Panc1 (cell line): ENCODE measurements at places on chromosomes 5 and 9. TPM values are rescaled to one million over a fixed set of nuclear protein-coding genes. Genes with fewer than 3 reads are reported as not detected.

The NUP155 gene
- 58.5 TPM for total RNA-seq

The ZNF462 gene
- 34.8 TPM for total RNA-seq

The HINT2 gene
- 75.6 TPM for total RNA-seq

The SHC3 gene
- 1.7 TPM for total RNA-seq

The CTXN3 gene
- not detected for total RNA-seq

The CARTPT gene
- total RNA-seq: not detected

The RNF183 gene
- total RNA-seq: not detected

The TICAM2 gene
- 1.6 TPM for total RNA-seq

The PCDHB15 gene
- total RNA-seq: 0.15 TPM

The INSL6 gene
- total RNA-seq: not detected

The ITK gene
- 0.26 TPM for total RNA-seq

The FYB1 gene
- total RNA-seq: 0.46 TPM

The MYOZ3 gene
- 1.7 TPM for total RNA-seq

The TMEM232 gene
- 0.21 TPM for total RNA-seq

The PRR7 gene
- 39.2 TPM for total RNA-seq

The SELENOP gene
- total RNA-seq: 1.6 TPM

The LCN10 gene
- not detected for total RNA-seq

The PCDHGA2 gene
- total RNA-seq: 0.05 TPM

The ATP6V0E1 gene
- total RNA-seq: 332 TPM

The FBXW11 gene
- 111 TPM for total RNA-seq

The GABRA1 gene
- not detected for total RNA-seq

The PHF24 gene
- 0.08 TPM for total RNA-seq

The PHAX gene
- total RNA-seq: 46.2 TPM

The DCTN4 gene
- 66.8 TPM for total RNA-seq

The NR4A3 gene
- total RNA-seq: 0.13 TPM

The PLAC8L1 gene
- 0.49 TPM for total RNA-seq

The BRINP1 gene
- not detected for total RNA-seq

The UBTD2 gene
- total RNA-seq: 32.5 TPM

The BTNL8 gene
- not detected for total RNA-seq

The SPATA31C1 gene
- total RNA-seq: not detected

The GRM6 gene
- total RNA-seq: not detected

The GMCL2 gene
- not detected for total RNA-seq

The SLC25A2 gene
- 0.28 TPM for total RNA-seq

The GRXCR2 gene
- total RNA-seq: not detected

The DMRT3 gene
- not detected for total RNA-seq

The SLC12A2 gene
- total RNA-seq: 36.9 TPM

The CXCL14 gene
- not detected for total RNA-seq

The SLC34A1 gene
- not detected for total RNA-seq

The CTNND2 gene
- total RNA-seq: 1.0 TPM

The FOXD4 gene
- 0.23 TPM for total RNA-seq

The ADAMTSL2 gene
- total RNA-seq: 0.10 TPM

The CORO2A gene
- 2.0 TPM for total RNA-seq

The AK8 gene
- total RNA-seq: 0.39 TPM

The CYFIP2 gene
- total RNA-seq: 0.80 TPM
